ENCODE measurements at places on chromosomes 2 and 18.

DNA sequence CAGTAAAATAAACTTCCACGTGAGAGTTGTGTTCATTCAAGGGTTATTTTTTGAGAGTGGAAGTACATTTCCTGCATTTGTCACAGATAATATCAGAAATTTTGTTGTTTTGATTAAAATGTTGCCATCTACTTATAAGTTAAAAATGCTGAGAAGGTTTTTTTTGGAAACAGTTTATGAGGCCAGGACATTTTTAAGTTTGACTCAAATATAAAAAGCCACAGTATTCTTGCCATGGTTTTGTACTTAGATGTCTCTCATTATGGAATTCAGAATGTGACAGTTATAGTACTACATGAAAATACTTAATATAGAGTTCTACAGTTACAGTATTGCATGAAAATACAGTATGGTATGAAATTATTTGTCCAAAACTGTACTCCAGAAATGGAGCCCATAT is 44.1 kb downstream of the PDK1 start:
- no peak overlapping the region for H3K4me3 ChIP-seq
- H3K36me3 ChIP-seq: peaks cover 18% of the 10 kb centered on the region
- DNase-seq: no peak
- H3K27ac ChIP-seq: no peak overlapping the region

- no peaks in the 10 kb centered on the region for H3K4me1 ChIP-seq
- no peak for DNase-seq
- no peaks in the 10 kb centered on the region for H3K27me3 ChIP-seq
- H3K36me3 ChIP-seq: no peaks in the 10 kb centered on the region
- no peak overlapping the region for H3K27ac ChIP-seq
- no peak overlapping the region for H3K4me3 ChIP-seq
Observed at GRCh38 chr2:5974477-5974876, 282.3 kb downstream of the SOX11 start.

DNA sequence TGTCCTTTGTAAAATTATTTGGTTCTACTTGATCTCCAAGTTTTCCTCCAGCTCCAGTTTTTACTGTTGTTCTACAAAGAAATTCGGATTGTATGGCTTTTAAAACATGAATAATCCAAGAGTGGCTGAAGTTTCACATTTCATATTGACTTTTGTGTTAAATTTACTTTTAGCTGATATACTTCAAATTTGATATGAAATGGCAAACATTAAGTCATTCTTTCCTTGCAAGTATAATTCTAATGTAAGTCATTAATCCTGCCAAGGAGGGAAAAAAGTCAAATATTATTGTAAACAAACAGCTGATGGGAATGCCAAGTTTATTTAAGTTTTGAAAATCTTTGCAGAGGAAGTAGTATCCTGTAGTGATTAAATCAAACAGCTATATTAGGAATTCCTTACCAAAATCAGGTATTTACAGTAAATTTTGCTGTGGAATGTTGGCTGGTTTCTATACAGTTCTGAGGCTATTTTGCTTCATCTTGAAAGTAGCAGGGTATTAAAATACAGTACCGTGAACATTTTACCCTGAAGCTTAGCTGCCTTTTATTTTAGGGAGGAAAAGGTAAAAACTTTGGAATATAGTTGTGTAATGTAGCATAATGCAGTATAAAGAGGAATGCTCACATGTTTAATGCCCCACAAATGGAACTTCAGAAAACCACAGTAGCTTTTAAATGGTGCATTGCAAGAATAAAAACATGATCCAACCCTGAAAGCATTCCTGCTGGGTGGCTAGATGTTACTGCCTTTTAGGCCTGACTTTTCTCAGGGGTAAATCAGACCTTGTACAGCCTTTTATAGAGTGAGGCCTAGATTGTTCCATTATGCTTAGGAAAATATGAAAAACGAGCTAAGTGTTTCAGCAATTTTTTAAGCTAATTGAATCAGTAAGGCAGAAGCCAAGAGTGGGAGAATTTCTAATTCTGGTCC is 62.7 kb upstream of the NT5C1B start:
- no peak overlapping the region for H3K27ac ChIP-seq
- no peak overlapping the region for H3K4me3 ChIP-seq
- H3K27me3 ChIP-seq: no peaks in the 10 kb centered on the region

DNA sequence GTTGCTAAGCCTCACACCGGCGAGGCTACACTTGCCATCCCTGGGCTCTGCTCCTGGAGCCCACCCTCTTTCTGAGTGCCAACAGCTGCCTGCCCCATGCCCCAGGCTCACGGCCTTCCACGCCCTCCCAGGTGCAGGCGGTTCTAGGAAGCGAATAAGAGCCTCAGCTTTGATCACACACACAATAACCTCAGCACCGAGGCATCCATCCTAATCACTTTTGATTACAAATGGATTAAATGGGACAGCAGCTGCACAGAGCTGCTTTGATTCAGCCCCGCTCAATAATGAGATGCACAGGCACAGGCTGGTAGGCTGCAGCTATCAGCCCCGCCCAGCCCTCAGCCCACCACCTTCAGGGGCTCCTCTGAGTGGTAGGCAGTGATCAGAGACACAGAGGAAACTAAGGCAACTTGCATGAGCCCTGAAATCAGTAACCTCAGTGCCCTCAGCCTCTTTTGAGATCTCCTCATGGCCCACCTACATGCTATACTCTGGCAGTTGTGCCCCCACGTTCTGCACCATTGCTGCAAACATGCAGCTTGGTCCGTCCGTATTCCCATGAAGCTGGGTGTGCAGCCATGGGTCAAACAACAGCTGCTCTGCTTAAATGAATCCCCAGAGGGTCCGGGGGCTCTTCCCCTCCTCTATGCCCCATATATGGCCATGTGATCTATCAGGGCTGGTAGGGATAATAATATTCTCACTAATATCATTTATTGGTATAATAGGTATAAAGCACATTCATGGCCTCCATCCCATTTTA is 171.4 kb downstream of the SETBP1 start:
- H3K4me3 ChIP-seq: no peak overlapping the region
- no peak overlapping the region for H3K27ac ChIP-seq
- no peaks in the 10 kb centered on the region for H3K4me1 ChIP-seq
- H3K27me3 ChIP-seq: no peaks in the 10 kb centered on the region
